Activated CD4-positive, alpha-beta memory T cell treated with anti-CD3 and anti-CD28 coated beads for 36 hours (primary cell): ENCODE measurements at places on chromosomes 5 and 9. TPM values are rescaled to one million over a fixed set of nuclear protein-coding genes. Genes with fewer than 3 reads are reported as not detected.

- no peaks in the 10 kb centered on the region for H3K36me3 ChIP-seq
- H3K4me1 ChIP-seq, result no peaks in the 10 kb centered on the region
- no peak for DNase-seq
- H3K27ac ChIP-seq, result no peak overlapping the region
- H3K27me3 ChIP-seq, result no peaks in the 10 kb centered on the region
These were observed 850.2 kb upstream of the NUDT12 start for GRCh38 chr5:104412649-104413240.

DNA sequence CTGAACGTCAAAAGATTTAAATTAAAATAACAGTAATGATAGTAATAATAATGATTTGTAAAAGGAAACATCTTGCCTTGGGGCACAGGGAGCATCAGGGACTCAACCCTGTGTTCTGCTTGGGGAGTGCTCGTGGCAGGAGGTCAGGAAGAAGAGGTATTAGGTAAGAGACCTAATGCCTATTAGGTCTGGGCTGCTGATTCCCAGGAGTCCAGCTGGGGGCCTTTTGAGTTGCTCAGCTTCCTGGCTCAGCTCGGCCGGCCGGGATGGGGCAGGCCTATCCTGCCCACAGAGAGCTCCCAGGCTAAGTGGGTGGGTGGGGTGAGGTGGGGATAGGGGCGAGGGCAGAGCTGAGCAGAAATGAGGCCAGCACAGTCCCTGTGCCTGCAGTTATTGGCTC, 17.5 kb downstream of the LMX1B start:
- H3K4me1 ChIP-seq, result peaks cover 5% of the 10 kb centered on the region
- peaks cover 64% of the 10 kb centered on the region for H3K27me3 ChIP-seq
- no peak for DNase-seq
- no peak overlapping the region for H3K4me3 ChIP-seq
- no peaks in the 10 kb centered on the region for H3K36me3 ChIP-seq

- H3K4me1 ChIP-seq, result peaks cover 28% of the 10 kb centered on the region
- H3K36me3 ChIP-seq, result no peaks in the 10 kb centered on the region
- DNase-seq, result no peak
- H3K27ac ChIP-seq, result no peak overlapping the region
- no peak overlapping the region for H3K4me3 ChIP-seq
These were observed 49.5 kb upstream of the DENND4C start for GRCh38 chr9:19180991-19181390.

- H3K4me1 ChIP-seq, result peaks cover 8% of the 10 kb centered on the region
- peaks cover 43% of the 10 kb centered on the region for H3K27me3 ChIP-seq
- H3K27ac ChIP-seq, result no peak overlapping the region
- H3K36me3 ChIP-seq, result no peaks in the 10 kb centered on the region
- DNase-seq, result no peak
These were observed 925 bp downstream of the LIFR start for GRCh38 chr5:38555354-38556087.

DNA sequence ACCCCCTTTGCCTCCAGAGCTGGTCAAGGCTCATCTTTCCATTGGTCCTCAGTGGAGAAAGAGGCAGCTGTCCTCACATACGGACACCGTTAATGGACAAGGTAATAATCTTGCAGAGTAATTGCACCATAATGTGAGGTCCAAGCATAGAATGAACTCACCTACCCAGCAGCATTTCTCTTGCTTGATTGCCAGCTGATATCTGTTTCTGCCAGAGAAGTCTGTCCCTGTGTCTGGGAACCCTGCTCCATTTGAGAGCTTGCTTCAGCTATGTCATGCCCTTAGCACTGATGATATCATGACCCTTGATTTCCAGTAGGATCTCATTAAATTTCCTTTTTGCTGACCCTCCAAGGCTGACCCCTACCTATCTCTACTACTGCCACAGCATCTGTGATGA, 154.6 kb downstream of the PIK3R1 start:
- DNase-seq, result no peak
- H3K4me3 ChIP-seq, result no peak overlapping the region
- H3K36me3 ChIP-seq, result no peaks in the 10 kb centered on the region

DNA sequence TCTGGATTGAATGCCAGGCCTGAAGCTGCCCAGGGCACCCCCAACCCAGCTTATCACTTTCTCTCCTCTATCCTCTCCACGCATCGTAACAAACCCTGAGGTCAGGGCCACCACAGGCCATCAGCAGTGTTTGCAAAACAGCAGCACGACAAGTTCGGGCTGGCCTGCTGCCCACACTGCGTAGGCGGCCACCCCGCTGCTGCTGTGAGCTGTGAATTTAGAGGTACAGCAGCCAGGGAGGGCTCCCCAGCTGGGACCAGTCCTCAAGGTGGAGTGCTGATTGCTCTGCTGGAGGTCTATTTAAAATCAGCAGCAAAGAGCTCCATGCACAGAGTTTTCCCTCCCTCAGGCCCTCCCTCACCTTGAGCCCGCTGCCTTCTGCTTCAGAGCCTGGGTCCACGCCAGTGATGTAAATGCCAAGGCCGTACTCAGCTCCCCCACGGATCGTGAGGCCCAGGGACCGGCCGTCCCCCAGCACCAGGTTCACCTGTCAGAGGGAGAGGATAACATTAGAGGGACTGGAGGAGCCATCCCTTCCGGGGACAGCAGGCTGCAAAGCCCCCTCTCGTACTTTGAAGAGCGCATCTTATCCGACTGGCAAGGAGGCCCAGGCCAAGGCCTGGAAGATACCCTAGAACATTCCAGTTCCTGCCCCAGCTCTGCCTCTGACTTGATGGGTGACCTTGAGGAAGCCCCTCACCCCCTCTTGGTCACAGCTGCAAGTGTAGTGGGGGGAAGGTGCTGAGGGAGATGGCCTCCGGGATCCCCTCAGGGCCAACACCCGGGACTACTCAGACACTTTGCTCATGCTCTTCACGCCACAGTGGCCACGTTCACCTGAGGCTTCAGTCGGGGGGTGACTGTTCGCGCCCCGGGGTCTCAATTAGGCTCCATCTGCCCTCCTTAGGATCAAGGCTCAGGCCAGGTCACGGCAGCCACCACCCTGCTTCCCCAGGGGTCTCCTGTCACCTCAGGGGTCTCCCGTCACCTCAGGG, 39.1 kb downstream of the WHRN start:
- no peak overlapping the region for H3K27ac ChIP-seq
- H3K4me1 ChIP-seq, result no peaks in the 10 kb centered on the region
- H3K4me3 ChIP-seq, result no peak overlapping the region
- H3K36me3 ChIP-seq, result no peaks in the 10 kb centered on the region
- H3K27me3 ChIP-seq, result no peaks in the 10 kb centered on the region
- DNase-seq, result no peak

EIF4E1B gene
- not detected for total RNA-seq

GRCh38 chr9:78972303-78972999, 599.3 kb upstream of the TLE4 start:
- H3K27ac ChIP-seq, result no peak overlapping the region
- no peaks in the 10 kb centered on the region for H3K36me3 ChIP-seq
- H3K27me3 ChIP-seq, result no peaks in the 10 kb centered on the region
- H3K4me3 ChIP-seq, result no peak overlapping the region
- no peaks in the 10 kb centered on the region for H3K4me1 ChIP-seq
- no peak for DNase-seq

- H3K4me3 ChIP-seq, result no peak overlapping the region
- no peaks in the 10 kb centered on the region for H3K27me3 ChIP-seq
- H3K27ac ChIP-seq, result no peak overlapping the region
- peaks cover 16% of the 10 kb centered on the region for H3K36me3 ChIP-seq
These were observed 15.0 kb downstream of the CARD19 start for GRCh38 chr9:93111001-93111370.

GRCh38 chr9:14529629-14530028, 163.6 kb downstream of the ZDHHC21 start:
- H3K4me1 ChIP-seq, result no peaks in the 10 kb centered on the region
- no peak overlapping the region for H3K4me3 ChIP-seq
- no peak overlapping the region for H3K27ac ChIP-seq
- no peaks in the 10 kb centered on the region for H3K36me3 ChIP-seq
- H3K27me3 ChIP-seq, result peaks cover 3% of the 10 kb centered on the region
